ENCODE measurements at places on chromosomes 6 and 20.

- DNase-seq, result no peak
Observed at GRCh38 chr6:136323431-136324112, 33.9 kb upstream of the BCLAF1 start.

- no peak for DNase-seq
Observed at GRCh38 chr6:32371229-32371628, 474 bp downstream of the TSBP1 start.

GRCh38 chr6:3367630-3368029, 89.2 kb downstream of the SLC22A23 start:
- no peak for DNase-seq

- DNase-seq, result no peak
Observed at GRCh38 chr6:15770347-15771143, 107.7 kb upstream of the DTNBP1 start.

GRCh38 chr6:93902517-93902916, 483.2 kb upstream of the EPHA7 start:
- no peak for DNase-seq

DNA sequence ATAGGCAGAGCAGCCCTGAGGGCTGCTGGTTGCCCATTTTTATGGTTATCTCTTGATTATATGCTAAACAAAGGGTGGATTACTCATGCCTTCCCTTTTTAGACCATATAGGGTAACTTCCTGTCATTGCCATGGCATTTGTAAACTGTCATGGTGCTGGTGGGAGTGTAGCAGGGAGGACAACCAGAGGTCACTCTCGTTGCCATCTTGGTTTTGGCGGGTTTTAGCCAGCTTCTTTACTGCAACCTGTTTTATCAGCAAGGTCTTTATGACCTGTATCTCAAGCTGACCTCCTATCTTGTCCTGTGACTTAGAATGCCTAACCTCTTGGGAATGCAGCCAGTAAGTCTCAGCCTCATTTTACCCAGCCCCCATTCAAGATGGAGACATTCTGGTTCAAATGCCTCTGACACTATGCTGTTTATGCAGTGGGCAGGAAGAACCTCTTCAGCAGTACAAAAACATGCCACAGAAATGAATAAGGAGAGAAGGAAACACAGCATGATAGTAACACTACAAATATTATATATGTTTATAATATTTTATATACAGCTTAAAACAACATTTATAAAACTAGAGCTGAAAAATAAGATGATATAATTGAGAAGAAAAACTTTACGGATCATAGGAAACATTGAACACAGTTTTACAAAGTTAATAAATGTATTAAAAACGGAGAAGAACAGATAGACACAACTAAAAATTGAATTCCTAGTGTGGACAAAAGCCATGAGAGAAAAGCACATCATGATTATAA, 58.9 kb upstream of the SAMD5 start:
- DNase-seq, result no peak

GRCh38 chr6:45970326-45970725, 45.3 kb downstream of the CLIC5 start:
- DNase-seq, result no peak

- DNase-seq, result no peak
Observed at GRCh38 chr6:139882234-139882633, 507.8 kb upstream of the CITED2 start.

DNA sequence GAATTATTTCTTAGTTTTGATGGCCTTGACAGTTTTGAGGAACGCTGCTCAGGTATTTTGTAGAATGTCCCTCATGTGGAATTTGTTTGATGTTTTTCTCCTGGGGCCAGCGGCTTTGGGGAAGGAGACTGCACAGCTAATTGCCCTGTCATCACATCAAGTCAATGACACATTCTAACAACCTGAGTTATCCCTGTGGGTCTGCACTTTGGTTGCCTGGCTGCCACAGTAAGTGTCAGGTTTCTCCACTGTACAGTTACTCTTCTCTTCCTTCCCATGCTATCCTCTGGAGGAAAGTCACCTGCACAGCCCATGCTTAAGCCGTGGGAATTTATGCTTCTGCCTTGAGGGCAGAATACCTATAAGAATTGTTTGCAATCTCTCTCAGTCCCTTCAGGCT, 1.4 kb upstream of the TREML4 start:
- DNase-seq, result peak; percentile 45

DNA sequence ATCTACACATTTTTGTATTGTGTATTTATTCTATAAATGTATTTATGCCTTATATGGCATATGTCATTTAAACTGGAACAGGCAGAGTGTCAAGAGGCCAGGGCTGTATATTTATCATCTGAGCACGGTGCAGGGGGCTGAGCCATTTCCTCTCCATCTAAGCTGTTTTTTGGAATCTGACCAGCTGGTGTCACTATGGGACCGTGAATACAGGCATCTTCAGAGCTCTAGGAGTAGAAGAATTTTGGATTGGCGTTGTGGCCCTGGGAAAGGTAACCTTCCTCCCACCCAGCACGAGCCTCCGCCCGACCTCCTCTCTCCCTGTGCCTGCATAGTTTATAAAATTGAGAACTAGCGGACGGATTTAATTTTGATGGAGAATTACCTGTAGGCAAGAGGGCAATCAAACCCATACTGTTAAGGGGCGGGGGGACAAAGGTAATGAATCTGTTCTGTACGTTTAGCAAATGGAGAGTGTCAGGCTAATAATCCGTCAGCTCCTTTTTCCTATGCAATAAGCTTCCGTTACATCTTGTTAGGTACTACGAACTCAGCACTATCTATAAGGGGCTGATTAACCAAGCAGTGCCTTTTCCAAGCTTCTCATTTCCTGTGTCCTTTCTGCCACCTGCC, 29.0 kb upstream of the EEF1E1 start:
- peak; percentile 45 for DNase-seq

DNA sequence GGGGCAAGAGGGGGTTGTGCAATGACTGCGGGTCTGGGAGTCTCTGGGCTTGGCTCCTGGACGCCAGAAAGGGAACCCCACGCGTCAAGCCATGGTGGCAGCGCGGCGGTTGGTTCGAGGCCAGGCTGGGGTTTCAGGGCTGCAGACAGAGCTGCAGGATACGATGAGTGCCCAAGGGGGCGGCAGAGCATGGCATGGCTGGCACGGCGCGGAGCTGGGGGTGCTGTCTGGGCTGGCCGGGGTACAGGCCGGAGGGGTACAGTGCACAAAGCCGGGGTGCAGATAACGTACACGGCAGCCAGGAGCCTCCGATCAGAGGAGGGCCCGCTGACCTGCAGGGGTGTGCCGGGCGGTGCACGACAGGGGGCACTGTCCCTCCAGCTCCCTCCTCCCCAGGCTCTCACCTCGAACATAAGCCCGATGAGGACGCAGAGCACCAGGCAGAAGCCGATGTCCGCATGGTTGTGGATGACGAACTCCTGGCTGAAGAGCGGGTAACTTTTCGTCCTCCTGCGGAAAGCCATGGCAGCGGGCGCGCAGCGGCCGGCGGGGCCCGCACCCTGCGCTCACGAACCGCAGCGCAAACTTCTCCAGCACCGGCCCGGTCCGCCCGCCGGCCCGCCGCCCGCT, 353 bp downstream of the TRAM2 start:
- peak; percentile 82 for DNase-seq

- DNase-seq, result peak; percentile 44
Observed at GRCh38 chr6:2848851-2849250, 7.2 kb upstream of the SERPINB1 start.

- no peak for DNase-seq
Observed at GRCh38 chr6:127952176-127952575, 51.3 kb upstream of the THEMIS start.

- no peak for DNase-seq
Observed at GRCh38 chr6:56573624-56574023, 69.1 kb downstream of the DST start.

Data from SW480 (cell line).